ENCODE measurements at places on chromosomes 6 and 20. TPM values are rescaled to one million over a fixed set of nuclear protein-coding genes. Genes with fewer than 3 reads are reported as not detected.

DNA sequence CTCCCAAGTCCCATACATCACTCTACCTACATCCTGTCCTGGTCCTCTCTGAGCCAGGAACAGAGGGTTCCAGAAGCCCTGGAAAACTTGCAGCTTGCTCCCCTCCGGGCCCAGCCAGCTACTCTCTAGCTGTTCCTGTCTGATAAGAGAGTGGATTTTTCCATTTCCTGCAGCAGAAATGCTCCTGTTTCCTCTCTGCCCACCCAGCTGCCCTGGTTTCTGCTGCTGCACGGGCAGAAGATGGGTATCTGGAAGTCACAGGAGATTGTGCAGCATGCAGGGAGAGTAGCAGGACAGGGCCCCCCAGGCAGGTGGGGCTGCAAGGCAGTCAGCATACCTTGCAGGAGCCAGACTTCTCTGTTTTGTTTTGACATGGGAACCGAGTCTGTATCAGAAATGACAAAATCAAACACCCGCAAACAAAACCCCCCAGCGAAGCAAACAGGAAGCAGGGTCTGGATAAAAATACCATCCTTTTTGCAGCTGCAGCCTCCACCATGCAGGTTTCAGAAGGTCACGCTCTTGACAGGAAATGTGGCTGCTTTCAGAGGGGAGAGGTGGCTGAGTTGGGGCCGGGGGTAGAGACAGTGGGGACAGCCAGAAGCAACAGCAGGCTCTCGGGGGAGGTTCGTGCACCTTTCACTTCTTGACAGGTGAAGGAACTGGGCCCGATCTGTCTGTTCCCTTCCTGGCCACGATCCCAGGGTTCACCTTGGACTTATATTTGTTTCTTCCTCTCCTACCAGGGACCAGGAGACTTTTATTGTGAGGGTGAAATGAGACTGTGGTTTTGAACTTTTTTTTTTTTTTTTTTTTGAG lies 50.8 kb upstream of the FAM83D start:
- DNase-seq, result peak; percentile 92

The ZNF343 gene
- total RNA-seq, result 7.9 TPM

GRCh38 chr6:7769702-7770101 lies 43.8 kb downstream of the BMP6 start:
- DNase-seq, result peak; percentile 58

DNA sequence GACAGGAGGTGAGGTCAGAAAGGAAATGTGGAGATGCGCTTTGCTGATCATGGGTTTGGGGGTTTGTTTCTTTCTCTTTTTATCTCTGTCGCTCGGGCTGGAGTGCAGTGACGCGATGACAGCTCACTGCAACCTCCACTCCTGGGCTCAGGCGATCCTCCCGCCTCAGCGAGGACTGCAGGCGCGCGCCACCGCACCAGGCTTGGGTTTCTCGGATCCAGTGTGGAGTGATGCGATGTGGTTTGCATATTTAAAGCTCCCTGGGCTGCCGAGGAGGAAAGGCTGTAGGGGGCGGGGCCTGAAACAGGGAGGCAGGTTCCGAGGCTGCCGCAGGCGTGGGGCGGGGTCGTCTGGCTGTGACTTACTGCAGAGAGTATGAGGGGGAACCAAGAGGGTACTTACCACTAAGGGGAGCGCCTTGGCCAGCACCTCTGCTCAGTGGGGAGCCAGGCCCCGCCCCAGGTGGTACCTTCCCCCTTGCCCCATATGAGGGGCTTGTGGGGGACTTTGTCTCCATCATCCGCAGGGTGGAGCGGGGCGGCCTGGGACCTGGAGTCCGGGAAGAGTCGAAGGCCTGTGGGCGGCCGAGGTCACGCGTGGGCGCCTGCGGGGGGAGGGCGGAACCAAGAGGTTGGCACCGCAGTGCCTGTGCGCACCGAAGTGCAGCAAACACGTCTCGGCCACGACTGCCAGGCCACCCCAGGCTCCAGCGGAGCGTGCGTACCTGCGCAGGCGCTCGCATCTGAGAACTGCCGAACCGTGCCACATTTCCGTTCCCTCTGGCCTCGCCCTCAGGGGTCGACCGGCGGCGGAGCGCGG lies 12.7 kb upstream of the BAK1 start:
- DNase-seq, result no peak

GRCh38 chr6:19180348-19181072 lies 656.7 kb upstream of the ID4 start:
- DNase-seq, result no peak

DNA sequence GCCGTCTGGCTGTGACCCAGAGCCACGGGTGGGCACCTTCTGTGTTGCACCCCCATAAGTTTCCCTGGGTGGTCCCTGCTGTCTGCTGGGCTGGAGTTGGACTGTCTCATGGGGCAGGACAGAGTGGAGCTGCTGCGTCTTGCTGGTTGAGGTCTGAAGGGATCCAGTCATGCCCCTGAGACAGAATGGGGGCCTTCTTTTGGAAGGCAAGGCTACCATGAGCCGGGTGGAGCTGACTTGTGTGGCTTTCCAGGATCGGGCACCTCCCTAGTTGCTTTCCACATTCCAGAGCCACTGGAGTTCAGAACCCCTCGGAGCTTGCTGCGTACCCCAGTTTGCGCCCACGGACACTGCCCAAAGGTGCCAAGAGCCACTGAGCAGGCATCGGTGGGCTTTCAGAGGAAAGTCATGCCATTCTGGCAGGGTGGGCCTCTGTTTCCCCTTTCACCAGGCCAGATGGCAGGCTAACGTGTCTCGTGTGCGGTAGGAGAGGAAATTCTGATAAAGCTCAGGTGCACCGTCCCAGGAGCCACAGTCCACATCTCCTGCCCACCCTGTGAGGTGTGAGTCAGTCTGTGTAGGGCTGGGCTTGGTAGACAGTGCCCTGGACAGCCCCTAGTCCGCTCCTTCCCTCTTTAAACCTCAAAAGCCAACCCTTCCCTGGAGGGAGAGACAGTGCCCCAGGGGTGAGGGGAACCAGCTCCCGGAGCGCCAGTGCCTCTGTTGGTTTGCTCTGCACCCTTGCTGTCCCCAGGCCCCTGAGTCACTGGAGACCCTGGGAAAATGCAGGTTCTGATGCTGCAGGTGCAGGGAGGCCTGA lies 125.3 kb downstream of the SYCP2 start:
- no peak for DNase-seq

GRCh38 chr6:166862287-166862977 lies 93.9 kb downstream of the RNASET2 start:
- DNase-seq, result no peak

The IER3 gene
- total RNA-seq, result 170 TPM
